ENCODE measurements at places on chromosomes 11 and 22.

DNA sequence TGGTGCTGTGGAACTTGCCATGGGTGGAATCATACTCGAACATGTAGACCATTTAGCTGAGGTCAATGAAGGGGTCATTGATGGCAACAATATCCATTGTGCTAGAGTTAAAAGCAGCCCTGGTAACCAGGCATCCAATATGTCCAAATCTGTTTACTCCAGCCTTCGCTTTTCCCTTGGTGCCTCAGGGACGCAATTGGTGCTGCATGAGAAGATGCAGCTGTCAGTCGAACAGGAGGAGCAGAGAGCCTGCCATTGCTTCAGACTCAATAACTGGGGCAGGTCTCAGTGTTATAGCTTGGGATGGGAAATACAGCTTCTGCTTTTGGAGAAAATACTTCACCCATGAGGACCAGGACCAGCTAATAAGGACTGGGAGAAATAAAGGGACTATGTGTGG is 5.0 kb upstream of the MCHR1 start:
- no peak for DNase-seq

- DNase-seq, result peak; percentile 44
These were observed at the start of gene TIRAP for GRCh38 chr11:126282736-126283591. Gene TIRAP (plus strand): TSS chr11:126283093. CDS start chr11:126290895, 7,802 bp downstream.

GRCh38 chr11:6268820-6269219 is 9.2 kb downstream of the CCKBR start:
- DNase-seq, result no peak

GRCh38 chr11:44018127-44018521 is 29.7 kb upstream of the ACCSL start:
- no peak for DNase-seq

- no peak for DNase-seq
These were observed 45.8 kb upstream of the CXCR5 start for GRCh38 chr11:118837868-118838267.

- DNase-seq, result no peak
These were observed 802.4 kb downstream of the TBC1D22A start for GRCh38 chr22:47564651-47565434.

DNA sequence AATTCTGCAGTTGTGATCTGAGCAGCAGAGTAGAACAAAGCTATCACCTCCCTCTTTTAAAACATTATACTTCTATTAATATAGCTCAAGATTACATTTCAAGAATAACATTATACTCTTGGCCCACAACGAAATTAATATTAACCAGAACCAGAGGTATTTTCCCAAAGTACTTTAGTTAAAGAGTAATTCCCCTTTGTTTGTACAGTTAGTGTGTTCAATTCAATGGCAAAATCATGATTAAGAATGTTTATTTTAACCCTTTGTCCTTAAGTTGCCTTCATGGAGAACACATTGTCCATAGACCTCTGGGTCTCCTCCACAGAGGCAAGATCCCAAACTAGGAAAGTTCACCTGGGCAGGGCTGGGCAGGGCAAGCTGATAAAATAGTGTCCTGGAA is 88.0 kb upstream of the CSNK2A3 start:
- DNase-seq, result no peak

- DNase-seq, result no peak
These were observed 24.2 kb downstream of the A4GALT start for GRCh38 chr22:42696331-42696967.

DNA sequence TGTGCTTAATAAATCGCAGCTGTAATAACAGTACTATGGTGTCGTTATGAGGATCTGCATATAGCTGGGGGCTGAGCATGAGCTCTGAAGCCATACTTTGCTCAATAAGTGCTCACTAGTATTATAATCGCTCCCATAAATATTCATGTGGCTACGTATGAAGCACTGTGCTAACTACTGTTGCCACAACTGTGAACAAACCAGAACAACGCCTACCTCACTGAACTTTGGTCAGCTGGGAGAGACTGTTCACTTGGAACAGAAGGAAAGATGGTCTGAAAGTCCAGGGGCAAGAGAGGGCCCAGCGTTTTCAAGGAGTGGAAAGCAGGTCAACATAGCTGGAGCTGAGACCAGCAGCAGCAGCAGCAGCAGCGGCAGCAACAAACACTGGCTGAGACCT is 141.6 kb downstream of the EFCAB6 start:
- no peak for DNase-seq

DNA sequence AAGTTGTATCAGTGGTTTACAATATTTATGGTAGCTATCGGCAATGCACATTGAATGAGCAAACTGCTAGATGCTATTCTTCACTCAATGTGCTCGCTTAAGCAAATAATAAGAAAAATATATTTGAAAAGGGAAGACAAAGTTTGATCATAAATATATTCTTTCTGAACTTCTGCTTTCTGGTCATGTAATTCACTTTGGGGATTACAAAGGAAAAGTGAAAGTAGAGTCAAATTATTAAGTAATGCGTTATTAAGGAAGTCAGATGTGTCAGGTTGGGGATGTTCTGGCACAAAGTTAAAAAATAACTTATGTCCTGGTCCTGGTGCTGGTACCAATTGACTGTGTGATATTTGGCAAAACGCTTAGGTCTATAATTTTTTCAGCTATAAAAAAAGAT is 98.0 kb upstream of the TRIM77 start:
- DNase-seq, result no peak

GRCh38 chr11:36008584-36008983 is 64.7 kb downstream of the LDLRAD3 start:
- no peak for DNase-seq

DNA sequence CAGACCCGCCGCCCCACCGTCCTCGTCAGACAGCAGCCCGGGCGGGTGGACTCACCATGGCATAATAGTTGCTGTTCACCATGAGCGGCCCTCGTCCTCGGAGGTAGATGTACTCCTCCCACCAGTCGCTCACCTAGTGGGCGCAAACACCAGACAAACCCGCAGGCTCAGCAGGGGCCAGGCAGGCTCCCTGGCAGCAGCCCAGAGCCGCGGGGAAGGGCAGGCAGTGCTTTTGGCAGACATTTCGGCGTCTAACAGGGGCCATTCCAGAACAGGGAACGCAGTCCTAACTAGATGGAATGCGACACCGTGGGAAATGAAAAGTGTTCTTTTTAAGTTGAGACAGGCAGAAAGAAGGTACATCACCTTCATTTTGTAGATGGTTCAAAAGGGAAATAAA is 44.9 kb downstream of the CPT1A start:
- no peak for DNase-seq

DNA sequence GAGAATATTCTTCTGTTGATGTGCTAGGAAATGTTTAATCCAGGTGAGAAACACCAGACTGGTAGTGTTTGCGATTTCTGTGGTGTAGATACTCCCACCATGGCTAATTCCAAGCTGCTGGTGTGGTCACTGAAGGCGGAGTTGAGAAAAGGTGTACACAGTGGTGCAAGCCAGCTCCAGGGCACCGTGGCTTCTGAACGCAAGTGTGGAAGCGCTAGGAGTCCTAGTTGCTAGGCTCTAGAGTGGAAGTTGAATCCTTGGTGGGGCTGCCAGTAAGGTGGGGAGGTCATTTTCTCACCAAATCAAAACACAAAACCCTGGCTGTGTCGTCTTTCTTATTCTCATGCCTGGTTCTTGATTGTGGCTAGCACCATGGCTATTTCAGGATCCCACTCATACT is 61.6 kb downstream of the ZBTB16 start:
- no peak for DNase-seq

DNA sequence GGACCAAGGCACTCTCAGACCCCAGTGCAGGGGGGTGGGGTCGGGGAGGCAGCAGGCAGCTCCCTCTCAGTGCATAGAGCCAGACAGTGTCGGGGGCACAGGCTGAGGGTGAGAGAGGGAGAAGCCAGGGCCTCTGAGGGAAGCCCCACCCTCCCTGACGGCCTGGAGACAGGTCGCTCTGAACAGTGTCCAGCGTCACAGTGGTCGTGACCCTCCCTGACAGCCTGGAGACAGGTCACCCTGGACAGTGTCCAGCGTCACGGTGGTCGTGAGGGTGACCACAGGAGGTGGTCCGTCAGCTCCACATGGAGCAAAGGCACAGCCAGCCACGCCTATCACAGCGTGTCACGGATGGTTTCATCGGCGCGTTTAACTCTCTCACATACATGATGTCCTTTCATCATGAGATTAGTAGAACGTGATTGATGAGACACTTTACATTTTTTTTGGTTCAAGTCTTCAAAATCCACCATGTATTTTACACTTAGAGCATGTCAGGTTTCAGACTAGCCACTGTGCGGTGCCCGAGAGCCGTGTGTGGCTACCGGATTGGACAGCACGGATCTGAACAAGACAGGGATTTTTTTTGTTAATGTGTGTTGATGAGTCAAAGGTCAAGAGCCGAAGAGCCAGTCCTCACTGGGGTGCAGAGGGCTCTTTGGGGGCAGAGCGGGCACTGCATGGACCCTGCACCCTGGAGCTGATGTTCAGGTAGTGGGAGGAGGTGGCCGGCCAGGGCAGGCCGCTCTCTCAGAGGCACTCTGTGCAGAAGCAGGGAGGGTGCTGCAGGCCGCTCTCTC is 23.9 kb upstream of the PANX2 start:
- DNase-seq, result no peak

- no peak for DNase-seq
These were observed 942.5 kb downstream of the OPCML start for GRCh38 chr11:132589791-132590190.

GRCh38 chr11:111352231-111352746 is 26.8 kb downstream of the POU2AF1 start:
- no peak for DNase-seq

- no peak for DNase-seq
These were observed 817.4 kb downstream of the BRD1 start for GRCh38 chr22:49010070-49010863.

DNA sequence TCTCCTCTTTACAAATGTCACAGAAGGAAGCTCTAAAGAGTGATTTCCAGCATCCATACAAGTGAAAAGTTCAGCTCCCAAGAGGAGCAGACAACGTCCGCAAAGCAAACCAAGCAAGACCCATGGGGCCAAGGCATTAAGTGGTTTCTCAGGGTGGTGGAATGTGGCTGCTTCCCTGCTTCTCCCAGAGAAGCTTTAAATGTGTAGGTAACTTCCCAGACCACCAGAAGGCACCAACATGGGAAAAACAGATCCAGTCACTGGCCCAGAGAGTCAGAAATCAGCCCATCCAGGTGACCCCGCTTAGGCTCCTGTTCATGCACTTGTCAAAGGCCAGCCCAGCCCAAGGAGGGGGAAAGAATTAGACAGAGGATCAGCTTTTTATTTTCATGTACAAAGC is 13.3 kb upstream of the PHF21A start:
- DNase-seq, result no peak

GRCh38 chr22:28369854-28370253 is 309.8 kb downstream of the TTC28 start:
- no peak for DNase-seq

DNA sequence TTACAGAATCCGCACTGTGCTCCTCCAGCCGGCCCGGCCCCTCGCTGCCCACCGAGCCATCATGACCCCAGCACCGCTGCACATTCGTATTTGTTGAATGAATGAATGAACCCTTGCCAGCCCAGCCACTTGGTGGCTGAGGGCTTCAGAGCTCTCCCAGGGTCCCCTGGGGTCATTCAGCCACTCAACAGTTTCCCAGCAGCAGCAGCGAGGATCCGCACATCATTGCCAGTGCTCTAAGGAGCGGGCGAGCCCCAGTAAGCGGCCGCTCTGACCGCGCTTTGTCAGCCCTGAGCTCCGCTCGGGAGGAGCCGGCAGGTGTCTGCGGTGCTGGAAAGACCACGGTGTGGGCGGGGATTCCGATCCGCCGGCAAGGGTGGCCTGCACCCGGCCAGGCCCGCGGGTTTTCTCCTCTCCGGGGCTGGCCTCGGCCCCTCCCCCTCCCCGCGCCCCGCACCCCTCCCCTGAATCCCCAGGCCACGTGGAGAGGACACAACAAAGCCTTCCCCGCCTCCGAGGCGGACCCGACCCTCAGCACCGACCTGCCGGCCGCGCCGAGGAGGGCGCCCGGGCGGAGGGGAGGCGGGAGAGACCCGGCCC is 563 bp downstream of the BID start:
- peak; percentile 73 for DNase-seq

Measured in CD4-positive, alpha-beta T cell treated with Interferon alpha-2 for 1 hour (primary cell).